ENCODE measurements at places on chromosomes 6 and 20. TPM values are rescaled to one million over a fixed set of nuclear protein-coding genes. Genes with fewer than 3 reads are reported as not detected.

DNA sequence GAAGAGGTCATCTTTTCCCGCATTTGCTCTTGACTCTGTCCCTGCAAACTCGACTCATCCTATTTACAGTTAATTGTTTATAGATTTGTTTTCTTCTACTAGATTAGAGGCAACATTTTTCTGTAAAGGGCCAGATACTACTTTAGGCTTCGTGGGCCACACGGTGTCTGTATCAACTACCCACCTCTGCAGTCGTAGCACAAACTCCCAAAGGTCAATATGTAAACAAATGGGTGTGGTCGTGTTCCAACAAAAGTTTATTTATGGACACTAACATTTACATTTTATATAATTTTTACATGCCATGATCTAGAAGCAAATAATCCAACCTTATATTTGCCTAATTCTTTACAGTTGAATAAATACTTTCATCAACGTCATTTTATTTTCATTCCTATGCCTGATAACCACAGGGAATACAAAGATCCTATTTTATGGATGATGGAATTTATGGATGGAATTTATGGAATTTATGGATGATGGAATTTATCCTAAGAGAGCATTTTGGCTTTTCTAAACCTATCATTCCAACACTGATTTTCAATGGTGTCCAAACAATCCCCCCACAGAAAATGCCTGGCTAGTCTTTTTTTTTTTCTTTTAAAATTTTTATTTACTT is 232.8 kb downstream of the MYLK4 start:
- no peak for DNase-seq
- no peak overlapping the region for H3K27ac ChIP-seq
- no peaks in the 10 kb centered on the region for H3K4me1 ChIP-seq

Gene FOXF2
- not detected for total RNA-seq

Gene CCR6
- 40.8 TPM for total RNA-seq

DNA sequence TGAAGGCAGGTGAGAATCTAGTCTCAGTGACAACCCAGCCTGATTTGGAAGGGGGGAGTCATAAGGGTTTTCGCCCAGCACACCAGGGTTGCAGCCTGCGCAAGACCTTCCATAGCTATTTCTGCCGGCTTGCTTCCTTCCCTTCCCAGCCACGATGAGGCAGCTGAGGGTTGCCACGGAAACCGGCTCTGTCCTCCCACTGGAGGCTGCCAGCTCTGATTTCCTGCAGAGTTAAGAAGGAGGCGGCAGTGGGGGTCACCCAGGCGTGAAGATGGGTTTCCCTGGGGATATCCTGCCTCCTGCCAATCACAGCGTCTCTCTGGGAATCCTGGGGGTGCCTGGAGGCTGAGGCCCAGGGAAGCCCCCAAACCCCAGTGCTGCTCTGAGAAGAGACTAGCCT is 23.1 kb upstream of the KCNB1 start:
- no peak overlapping the region for H3K27ac ChIP-seq
- DNase-seq, result no peak
- H3K27me3 ChIP-seq, result peaks cover 21% of the 10 kb centered on the region
- H3K36me3 ChIP-seq, result no peaks in the 10 kb centered on the region
- H3K4me3 ChIP-seq, result no peak overlapping the region

- no peak for DNase-seq
- H3K4me1 ChIP-seq, result no peaks in the 10 kb centered on the region
- no peak overlapping the region for H3K27ac ChIP-seq
- no peak overlapping the region for H3K4me3 ChIP-seq
- H3K36me3 ChIP-seq, result no peaks in the 10 kb centered on the region
Observed at GRCh38 chr20:44258226-44258890, 11.2 kb downstream of the GDAP1L1 start.

DNA sequence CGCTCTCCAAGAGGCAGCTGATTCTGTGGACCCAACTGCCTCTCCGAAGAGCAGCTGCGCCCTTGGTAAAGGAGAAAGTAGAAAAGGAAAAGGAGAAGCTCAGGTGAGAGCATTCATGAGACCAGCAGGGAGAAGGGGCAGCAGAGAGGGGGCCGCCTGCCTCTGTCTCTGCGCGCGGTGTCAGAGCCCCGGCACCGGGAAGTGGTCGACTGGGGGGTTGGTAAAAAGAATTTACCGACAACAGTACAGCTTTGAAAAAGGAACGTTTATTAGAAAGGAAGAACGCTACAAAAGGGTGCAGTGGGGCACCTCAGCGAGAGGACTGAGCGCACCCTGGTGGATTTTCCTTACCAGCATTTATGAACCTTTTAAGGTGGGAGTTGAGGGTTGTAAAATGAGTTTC is 61.9 kb downstream of the GPR6 start:
- H3K36me3 ChIP-seq, result no peaks in the 10 kb centered on the region
- no peaks in the 10 kb centered on the region for H3K27me3 ChIP-seq
- peak overlapping the region; percentile 49 for H3K27ac ChIP-seq
- H3K4me1 ChIP-seq, result peaks cover 14% of the 10 kb centered on the region
- peak overlapping the region; percentile 75 for H3K4me3 ChIP-seq

Gene MDC1
- 32.7 TPM for total RNA-seq

GRCh38 chr20:49979030-49979832 is 3.5 kb upstream of the SNAI1 start:
- peaks cover 24% of the 10 kb centered on the region for H3K4me1 ChIP-seq
- no peak overlapping the region for H3K4me3 ChIP-seq
- no peak overlapping the region for H3K27ac ChIP-seq
- H3K27me3 ChIP-seq, result no peaks in the 10 kb centered on the region
- H3K36me3 ChIP-seq, result no peaks in the 10 kb centered on the region

GRCh38 chr6:99979953-99980352 is 14.1 kb downstream of the MCHR2 start:
- H3K36me3 ChIP-seq, result no peaks in the 10 kb centered on the region
- no peaks in the 10 kb centered on the region for H3K4me1 ChIP-seq
- no peaks in the 10 kb centered on the region for H3K27me3 ChIP-seq
- no peak overlapping the region for H3K4me3 ChIP-seq
- no peak for DNase-seq

GRCh38 chr20:13638162-13638495 is 603 bp downstream of the TASP1 start:
- peak overlapping the region; percentile 72 for H3K4me3 ChIP-seq
- no peaks in the 10 kb centered on the region for H3K27me3 ChIP-seq
- peak overlapping the region; percentile 75 for H3K27ac ChIP-seq
- no peak for DNase-seq
- no peaks in the 10 kb centered on the region for H3K36me3 ChIP-seq

DNA sequence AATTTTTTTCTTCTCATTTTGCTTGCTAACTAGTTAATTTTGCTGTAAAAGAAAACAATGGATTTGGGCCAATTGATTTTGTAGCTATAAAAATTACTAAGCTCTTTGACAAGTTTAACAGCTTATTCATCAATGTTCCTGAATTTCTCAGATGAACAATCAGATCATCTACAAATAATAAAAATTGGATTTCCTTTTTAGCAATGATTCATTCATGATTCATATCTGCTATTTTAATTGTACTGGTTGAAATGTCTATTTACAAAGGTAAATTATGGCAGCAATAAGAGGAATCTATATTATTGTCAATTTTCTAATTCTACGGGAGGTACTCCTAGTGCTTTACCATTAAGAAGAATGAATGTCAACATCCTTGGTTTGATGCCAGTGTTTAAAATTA is 178.8 kb upstream of the BTBD3 start:
- no peak overlapping the region for H3K4me3 ChIP-seq
- no peaks in the 10 kb centered on the region for H3K27me3 ChIP-seq
- no peaks in the 10 kb centered on the region for H3K36me3 ChIP-seq
- H3K27ac ChIP-seq, result no peak overlapping the region
- H3K4me1 ChIP-seq, result no peaks in the 10 kb centered on the region
- no peak for DNase-seq

DNA sequence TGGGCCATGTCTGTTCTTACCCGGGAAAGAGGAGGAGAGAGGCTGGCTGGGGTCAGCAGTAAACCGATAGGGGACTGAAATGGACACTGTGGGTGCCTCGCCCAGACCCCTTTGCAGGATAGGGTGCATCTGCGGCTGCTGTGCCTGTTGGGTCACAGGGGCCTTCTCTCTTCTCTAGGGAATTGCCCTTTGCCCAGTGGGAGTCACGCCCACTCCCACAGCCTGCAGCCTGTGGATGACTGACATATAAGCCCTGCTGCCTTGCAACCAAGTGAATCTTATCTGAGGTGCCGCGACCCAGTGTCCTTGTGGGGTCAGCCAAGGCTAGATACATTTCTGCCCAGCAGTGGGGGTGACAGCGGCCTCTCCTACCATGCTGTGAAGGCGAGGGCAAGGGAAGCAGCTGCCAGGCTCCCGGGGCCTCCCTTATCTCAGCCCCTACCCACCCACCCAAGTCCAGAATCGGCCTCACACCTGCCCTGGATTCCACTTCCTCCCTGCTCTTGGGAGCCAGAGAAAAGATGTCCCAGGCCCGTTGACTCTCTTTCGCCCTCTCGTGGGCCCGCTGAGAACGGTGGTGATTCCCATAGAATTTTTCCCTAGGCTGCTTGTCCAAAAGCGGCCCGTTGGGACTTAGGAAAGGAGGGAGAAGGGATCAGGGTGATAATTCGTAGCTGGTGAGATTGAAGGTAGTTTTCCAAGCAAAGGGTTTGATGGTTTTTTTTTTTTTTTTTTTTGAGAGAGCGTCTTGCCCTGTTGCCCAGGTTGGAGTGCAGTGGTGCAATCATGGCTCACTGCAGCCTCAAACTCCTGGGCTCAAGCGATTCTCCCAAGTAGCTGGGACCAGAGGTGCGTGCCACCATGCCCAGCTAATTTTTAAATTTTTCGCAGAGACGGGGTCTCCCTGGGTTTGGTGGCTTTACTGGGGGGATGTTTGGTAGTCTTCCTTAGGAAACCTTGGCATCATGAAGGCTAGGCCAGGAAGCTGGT is 76.4 kb upstream of the RNF24 start:
- no peak for DNase-seq
- H3K4me1 ChIP-seq, result no peaks in the 10 kb centered on the region
- no peak overlapping the region for H3K27ac ChIP-seq
- peaks cover 6% of the 10 kb centered on the region for H3K27me3 ChIP-seq
- H3K4me3 ChIP-seq, result no peak overlapping the region
- no peaks in the 10 kb centered on the region for H3K36me3 ChIP-seq

Gene IPCEF1
- total RNA-seq, result 160 TPM

GRCh38 chr6:12012038-12012557 is at the start of gene HIVEP1:
TSS of gene HIVEP1 (plus strand) at chr6:12012312. CDS start at chr6:12015629, 3,317 bp downstream.
- no peak for DNase-seq
- peaks cover 21% of the 10 kb centered on the region for H3K36me3 ChIP-seq
- no peaks in the 10 kb centered on the region for H3K27me3 ChIP-seq

DNA sequence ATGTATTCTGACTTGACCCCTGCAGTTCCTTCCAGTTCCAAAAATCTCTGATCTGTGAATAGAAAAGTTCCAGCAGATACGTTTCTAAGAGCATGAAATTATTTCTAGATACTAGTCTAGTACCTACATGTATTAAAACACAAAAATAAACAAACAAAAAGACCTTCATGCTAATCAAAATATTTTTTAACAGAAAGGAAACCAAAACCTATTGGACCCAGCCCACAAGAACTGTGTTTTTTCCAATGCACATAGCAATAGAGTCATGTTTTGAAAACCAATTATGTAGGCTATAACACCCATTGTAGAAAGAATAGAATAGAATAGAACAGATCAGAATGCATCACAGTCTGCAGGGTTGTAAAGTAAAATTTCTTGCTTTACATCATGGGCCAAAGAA is 158.6 kb upstream of the TNFAIP3 start:
- peaks cover 51% of the 10 kb centered on the region for H3K4me1 ChIP-seq
- peak overlapping the region; percentile 67 for H3K4me3 ChIP-seq
- peak overlapping the region; percentile 89 for H3K27ac ChIP-seq

Gene FNDC11
- total RNA-seq, result 1.5 TPM

- no peaks in the 10 kb centered on the region for H3K4me1 ChIP-seq
- no peak overlapping the region for H3K27ac ChIP-seq
- no peaks in the 10 kb centered on the region for H3K27me3 ChIP-seq
- no peaks in the 10 kb centered on the region for H3K36me3 ChIP-seq
Observed at GRCh38 chr6:128807577-128807976, 75.4 kb upstream of the LAMA2 start.

DNA sequence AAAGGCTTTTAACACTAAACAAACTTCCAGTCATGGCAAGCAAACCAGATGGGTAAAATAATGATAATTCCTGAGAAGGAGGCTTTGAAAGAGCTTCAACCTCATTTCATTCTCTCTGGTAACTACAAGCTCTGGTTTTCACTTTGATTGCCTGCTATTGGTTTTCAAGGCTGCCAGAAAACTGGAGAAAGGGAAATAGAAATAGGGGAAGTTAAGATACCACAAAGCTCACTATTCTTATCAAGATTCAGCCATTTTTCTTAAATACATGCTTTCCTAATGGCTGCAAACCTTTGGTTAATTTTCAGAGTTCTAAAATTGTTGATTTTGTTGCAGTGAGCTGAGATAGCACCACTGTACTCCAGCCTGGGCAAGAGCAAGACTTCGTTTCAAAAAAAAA is 42.5 kb upstream of the NELFCD start:
- no peaks in the 10 kb centered on the region for H3K36me3 ChIP-seq
- H3K4me1 ChIP-seq, result no peaks in the 10 kb centered on the region
- peaks cover 13% of the 10 kb centered on the region for H3K27me3 ChIP-seq
- DNase-seq, result no peak

Gene FGD2
- 1.9 TPM for total RNA-seq

Gene SIGLEC1
- not detected for total RNA-seq

DNA sequence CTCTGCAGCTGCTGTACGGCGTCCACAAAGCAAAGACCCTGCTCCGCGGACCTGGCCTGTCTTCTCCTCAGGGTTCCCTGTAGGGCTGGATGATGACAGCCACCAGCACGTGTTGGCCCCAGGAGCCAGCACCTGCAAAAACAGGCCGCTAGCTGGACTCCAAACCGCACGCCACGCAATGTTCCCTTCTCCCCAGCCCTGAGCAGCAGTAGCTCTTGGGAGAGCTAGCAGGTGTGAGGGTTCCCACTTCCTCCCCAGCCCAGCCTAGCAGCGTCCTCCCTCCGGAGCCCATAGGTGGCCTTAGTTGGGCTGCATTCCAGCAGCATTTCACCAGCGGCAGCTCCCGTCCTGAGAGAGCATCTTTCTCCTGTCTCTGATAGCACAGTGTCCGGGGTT is 42.3 kb downstream of the DACT2 start:
- no peaks in the 10 kb centered on the region for H3K27me3 ChIP-seq
- DNase-seq, result no peak
- no peak overlapping the region for H3K27ac ChIP-seq
- H3K4me1 ChIP-seq, result no peaks in the 10 kb centered on the region
- H3K4me3 ChIP-seq, result no peak overlapping the region
- no peaks in the 10 kb centered on the region for H3K36me3 ChIP-seq

DNA sequence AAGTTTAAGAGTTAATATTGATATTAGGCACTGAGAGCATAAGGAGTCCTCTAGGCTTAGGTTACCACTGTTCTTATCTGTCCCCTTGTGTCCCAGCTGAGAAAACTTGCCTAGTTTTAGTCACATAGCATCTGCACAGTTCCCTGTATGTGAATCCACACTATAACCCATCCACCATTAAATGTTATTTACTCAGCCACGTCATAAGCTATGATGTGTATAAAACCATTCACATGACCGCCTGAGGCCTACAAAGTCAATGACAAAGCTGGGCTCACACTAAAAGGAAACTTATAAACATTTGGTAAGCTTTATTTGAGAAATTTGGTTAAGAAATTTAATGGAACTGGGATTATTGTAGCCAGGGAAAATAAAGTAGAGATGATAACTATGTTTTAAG is 59.2 kb upstream of the TFAP2D start:
- H3K4me3 ChIP-seq, result no peak overlapping the region
- H3K4me1 ChIP-seq, result no peaks in the 10 kb centered on the region
- no peak overlapping the region for H3K27ac ChIP-seq
- H3K27me3 ChIP-seq, result no peaks in the 10 kb centered on the region

Gene CALHM6
- 2.1 TPM for total RNA-seq

- DNase-seq, result no peak
- no peaks in the 10 kb centered on the region for H3K4me1 ChIP-seq
- H3K4me3 ChIP-seq, result no peak overlapping the region
- no peak overlapping the region for H3K27ac ChIP-seq
- H3K36me3 ChIP-seq, result no peaks in the 10 kb centered on the region
Observed at GRCh38 chr6:47268572-47269187, 41.0 kb downstream of the TNFRSF21 start.

Gene DSP
- not detected for total RNA-seq
